ENCODE measurements at places on chromosomes 12 and 14.

- no peak for DNase-seq
These were observed 11.2 kb downstream of the C2CD5 start for GRCh38 chr12:22533155-22533554.

GRCh38 chr12:54421175-54421878 lies 2.3 kb upstream of the ITGA5 start:
- peak; percentile 39 for DNase-seq

GRCh38 chr14:51564460-51564859 lies 87.2 kb upstream of the FRMD6 start:
- DNase-seq = no peak

GRCh38 chr14:94099006-94099405 lies 11.5 kb upstream of the IFI27 start:
- no peak for DNase-seq

DNA sequence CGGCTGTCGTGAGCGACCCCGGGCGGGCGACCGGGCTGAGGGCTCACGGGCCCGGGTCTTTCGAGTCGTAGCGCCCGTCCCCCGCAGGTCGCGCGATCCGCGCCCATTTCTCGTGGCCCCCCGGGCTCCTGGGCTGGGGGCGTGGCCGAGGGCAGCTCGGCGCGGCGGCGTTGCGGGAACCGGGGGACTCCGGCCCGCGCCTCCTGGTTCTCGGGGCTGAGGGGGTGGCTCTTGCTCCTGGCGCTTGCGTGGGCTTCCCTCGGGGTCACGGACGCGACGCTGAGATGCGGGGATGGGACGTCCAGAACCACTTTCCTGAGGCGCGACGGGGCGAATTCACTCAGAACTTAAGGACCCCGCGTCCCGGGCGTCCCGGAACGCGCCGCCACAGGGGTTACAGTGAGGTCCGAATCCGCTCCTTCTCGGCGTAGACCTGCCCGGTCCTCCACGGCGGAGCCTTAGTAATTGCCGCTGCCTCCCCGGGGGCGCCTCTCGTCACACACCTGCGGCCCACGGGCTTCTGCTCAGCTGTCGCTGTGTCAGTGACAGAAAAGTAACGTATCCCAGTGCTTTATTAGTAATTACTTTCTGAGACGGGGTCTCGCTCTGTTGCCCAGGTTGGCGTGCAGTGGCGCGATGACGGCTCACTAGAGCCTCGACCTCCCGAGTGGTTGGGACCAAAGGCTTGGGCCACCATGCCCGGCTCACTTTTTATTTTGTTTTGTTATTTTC lies 606 bp downstream of the EP400 start:
- DNase-seq = peak; percentile 12

DNA sequence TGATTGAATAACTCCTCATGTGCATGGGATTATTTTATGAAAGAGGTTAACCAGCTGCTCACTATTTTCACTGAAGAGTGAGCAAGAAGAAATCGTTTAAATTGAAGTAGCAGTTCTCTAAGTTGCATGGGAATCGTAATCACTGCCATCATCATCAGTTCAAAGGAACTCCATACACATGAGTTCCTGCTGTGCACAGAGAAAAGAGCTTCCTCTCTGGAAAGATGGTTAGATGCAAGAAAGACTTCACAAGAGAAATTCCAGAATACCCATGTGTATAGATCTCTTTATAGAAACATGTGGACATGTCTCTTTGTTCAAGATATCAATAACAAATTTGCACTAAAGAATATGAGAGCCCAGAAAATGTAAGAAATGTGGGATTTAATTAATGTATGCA lies 291.3 kb downstream of the PDZRN4 start:
- no peak for DNase-seq

DNA sequence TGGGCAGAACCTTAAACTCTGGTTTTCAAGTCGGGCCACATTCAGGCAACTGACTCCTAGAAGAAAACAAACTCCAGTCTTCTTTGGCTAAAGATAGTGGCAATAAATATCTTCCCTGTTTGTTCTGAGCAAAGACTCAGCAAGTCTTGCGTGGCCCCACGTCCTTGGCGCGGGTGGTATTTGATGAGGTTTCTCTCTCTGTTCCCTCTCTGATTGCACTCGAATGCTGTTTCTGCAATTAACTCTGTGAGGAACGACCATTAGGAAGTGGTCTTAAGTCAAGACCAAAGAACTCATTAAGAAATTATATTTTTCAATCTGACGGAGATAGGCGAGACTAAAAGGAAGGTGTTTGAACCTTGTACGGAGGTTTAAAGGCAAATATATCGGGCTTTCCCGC lies 177.6 kb downstream of the TMEM132C start:
- DNase-seq = no peak

- no peak for DNase-seq
These were observed 265.0 kb downstream of the SSPN start for GRCh38 chr12:26460361-26460760.

GRCh38 chr12:102939059-102939458 lies 18.4 kb upstream of the ASCL1 start:
- no peak for DNase-seq

DNA sequence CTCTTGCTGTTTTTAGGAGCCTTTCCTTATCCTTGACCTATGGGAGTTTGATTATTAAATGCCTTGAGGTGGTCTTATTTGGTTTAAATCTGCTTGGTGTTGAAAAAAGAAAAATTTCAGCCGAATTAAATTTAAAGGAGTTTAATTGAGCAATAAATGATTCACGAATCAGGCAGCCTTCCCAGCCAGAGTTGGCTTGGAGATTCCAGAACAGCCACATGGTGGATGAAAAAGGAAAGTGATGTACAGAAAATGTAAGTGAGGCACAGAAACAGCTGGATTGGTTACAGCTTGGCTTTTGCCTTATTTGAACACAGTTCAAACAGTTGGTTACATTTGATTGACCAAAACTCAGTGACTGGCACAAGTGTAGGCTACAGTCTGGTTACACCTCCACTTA lies 69.7 kb downstream of the WASHC3 start:
- DNase-seq = peak; percentile 6

DNA sequence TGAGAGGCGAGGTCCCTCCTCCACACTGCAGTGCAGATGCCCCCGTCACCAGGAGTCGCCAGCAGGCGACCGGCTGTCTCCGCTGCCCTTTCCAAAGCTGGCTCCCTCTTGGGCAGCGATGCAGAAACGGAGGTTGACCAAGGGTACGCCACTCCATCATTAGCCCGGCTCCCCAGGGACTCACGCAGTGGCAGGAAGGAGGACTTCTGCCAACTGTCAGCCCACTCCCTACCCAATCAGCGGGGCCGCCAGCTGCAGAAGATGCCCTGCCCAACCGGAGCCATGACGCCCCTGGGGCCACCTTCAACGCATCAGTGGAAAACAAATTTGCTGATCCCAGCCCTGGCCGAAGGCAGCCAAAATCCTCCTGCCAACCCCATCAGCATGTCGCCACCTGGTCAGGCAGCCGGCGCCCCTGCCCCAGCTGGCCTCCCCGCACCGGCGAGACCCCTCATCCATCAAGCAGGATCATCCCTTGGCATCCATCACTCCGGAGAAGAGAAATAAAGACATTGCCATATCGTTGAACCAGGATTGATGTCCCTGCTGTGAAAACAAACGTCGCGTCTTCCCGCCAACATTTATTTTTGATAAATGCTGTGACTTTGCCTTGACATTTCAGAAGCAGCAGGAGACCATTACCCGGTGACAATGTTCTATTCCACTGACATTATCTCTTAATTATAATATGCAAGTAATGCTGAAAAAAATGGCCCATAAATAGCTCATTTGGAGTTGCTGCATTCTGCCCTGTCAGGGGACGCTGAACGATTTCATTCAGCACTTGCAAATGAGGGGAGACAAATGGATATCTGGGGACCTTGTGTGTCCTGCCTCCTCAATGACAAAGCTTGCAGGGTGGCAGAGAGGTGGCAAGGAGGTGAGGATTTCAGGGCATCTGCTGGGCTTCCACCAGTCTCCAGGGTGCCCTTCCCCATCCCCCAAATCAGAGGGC lies 105.1 kb downstream of the SCARB1 start:
- DNase-seq = no peak

DNA sequence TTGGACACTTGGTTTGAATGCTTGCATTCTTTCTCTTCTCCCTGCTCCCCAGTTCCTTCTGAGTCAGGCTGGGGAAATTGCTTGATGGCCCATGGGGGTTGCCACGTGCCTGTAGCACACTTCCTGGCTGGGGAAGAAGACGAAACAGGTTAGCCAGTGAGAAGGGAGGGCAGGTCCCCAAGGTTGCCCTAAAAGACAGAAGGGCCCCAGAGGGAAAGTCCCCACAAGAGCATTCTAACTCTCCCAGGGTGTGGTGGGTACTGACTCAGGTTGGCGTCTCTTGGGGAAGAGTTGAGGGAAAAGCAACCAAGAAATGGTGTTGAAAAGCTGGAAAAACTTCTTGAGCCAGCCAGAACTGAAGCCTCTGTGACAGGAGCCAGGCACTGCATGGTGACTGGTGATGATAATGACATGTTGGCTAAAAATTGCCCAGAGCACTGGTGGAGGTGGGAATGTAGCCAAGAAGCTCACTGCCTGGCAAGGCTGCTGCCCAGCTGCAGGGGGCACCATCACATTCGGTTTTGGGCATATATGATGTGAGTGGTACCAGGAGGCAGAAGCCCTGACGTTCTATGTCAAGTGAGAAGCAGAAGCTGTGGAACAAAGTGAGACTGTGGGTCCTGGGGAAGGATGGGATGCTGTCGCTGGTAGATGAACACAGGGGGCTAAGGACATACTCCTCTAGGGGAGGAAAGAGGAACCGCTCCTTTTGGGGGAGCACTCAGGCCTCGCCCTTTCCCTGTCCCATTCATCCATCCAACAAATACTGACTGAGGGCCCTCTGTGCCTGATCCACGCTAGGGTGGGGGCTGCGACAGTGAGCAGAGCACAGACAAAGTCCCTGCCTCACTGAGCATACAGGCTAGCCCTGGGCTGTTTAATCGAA lies 8.1 kb upstream of the RABGGTA start:
- DNase-seq = no peak

DNA sequence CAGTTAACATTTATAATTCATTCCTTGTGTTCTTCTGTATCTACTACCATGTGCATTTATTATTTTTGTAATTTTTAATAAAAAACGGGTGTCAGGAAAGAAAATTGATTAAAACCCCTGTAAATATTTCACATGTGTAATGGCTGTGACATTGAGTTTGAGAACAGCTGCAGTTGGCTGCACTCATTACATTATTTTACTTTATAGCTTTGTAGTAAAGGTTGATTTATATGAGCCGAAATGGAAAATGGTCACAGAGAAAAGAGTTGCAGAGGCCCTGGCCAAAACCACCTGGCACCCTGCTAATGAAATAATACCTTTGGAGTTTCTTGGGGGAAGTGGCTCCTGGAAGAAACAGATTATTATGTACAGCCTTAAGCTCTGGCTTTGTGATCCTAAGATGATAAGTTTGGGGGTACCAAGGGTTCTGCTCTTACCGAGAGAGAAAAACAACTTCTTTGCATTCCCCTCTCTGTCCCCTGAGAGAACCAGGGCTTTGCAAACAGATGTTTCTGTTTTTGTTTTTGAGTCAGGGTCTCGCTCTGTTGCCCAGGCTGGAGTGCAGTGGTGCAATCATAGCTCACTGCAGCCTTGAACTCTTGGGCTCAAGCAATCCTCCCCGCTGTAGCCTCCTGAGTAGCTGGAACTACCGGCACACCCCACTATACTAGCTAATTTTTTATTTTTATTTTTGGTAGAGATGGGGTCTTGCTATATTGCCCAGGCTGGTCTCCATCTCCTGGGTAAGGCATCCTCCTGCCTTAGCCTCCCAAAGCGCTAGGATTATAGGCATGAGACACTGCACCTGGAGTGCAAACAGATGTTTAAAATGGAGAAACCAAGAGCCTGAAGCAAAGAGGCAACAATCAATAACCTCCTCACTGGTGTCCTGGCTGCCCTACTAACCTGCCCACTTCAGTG lies 9.7 kb upstream of the DYNLL1 start:
- no peak for DNase-seq

DNA sequence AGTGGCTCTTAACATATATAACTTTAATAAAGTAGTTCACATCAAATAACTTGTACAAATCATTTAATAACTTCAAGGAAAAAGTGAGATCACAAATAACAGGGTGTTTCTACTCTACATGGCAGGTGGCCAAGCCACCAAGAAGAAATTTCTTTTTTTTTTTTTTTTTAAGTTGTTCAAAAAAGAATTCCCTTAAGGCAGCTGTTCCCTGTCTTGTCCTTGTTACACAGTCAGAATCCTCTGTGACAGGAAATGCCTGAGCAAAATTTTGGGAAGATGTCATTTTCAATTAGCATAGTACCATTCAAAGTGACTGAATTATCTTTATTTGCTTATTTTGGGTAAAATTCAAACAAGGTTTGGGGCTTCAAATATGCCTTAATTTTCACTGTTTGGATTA lies 79.4 kb downstream of the LIN7A start:
- peak; percentile 43 for DNase-seq

Measured in fibroblast of skin of abdomen (primary cell).